ENCODE measurements at places on chromosomes 4 and X. TPM values are rescaled to one million over a fixed set of nuclear protein-coding genes. Genes with fewer than 3 reads are reported as not detected.

DNA sequence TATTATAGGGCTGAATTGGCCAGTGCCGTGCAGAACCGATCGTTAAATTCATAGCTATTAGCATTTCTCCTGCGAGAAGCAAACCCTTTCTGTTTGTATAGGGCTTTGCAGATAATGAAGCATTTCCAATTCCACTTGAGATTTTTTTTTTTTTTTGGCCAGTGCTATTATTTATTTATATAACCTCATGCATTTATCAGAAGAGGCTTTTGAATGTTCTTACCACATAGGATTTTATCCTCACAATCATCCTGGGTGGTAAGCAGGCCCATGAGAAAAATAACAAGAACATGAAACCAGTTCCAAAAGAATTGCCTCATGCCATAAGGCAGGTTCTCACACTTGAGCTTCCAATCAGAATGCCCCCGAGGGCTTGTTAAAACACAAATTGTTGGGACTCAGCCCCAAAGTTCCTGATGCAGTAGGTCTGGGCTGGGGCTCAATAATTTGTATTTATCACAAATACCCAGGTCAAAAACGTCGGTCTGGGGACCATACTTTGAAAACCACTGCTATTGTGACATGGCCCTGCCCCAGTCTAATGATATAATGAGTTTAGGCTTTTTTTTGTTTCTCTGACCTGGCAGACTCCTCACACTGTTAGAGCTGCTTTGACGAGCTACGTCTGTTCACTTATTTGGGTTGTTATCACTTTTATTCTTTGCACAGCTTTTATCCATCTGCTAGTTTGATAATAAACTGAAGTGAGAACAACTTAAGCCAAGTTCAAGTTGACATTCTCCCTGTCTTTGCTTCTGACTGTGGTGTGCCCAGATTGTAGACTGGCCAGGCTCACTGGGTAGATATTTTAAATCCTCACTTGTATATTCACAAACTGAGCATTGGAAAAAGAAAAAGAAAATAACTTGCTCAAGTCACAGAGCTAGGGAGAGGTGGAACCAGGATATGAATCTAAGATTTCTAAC, 20.1 kb downstream of the SUPT20HL1 start:
- DNase-seq, result no peak

- no peak for DNase-seq
Measured at GRCh38 chrX:47960406-47960805, 43.4 kb downstream of the ZNF182 start.

Gene SLC25A14
- 19.5 TPM for total RNA-seq

Gene PDLIM3
- 56.9 TPM for total RNA-seq

DNA sequence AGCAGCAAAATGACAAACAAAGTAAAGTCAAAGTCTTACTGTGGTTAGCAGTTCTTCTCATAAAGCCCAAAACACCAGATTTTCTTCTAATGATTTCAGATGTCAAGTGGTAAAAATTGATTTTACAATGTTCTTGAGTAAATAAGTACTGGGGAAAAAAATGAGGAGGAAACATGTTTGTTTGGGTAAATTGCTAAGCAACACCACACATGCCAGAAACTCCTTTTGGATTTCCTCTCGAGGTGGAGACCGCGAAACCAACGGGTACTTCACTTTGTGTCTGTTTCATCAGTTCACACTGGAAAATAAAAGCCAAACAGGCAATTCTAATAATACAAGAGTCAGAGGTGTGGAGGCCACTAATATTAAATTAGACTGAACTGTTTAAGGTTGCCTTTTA, 4.6 kb upstream of the PKD2 start:
- no peak for DNase-seq

- DNase-seq, result no peak
Measured at GRCh38 chrX:46770817-46771163, 11.9 kb upstream of the SLC9A7 start.

- no peak for DNase-seq
Measured at GRCh38 chrX:15160558-15161095, 109.3 kb downstream of the ASB9 start.

Gene FAT1
- 86.4 TPM for total RNA-seq

Gene TMEM185A
- 23.7 TPM for total RNA-seq

DNA sequence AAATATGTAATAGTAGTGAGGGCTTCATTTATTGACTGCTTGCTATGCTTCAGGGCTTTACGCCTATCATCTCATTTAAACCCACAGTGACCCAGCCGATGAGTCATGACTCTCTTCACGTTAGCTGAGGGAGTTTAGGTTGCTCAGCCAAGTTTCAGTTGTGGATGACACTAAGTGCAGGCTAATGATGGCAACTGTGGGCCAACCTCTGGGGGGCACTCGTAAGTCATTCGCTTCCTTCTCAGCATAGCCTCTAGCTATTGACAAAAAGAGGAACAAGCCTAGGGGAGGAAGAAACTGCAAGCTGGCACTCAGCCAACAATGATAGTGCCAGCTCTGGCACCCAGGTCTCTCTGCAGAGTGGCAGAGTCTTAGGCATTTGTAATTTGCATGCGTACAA, 325.0 kb downstream of the ARHGAP10 start:
- no peak for DNase-seq

GRCh38 chr4:113349430-113349829, 300.0 kb downstream of the ANK2 start:
- no peak for DNase-seq

GRCh38 chr4:37528166-37528885, 157.8 kb downstream of the RELL1 start:
- no peak for DNase-seq

Gene ARX
- not detected for total RNA-seq

Gene CLNK
- not detected for total RNA-seq

Gene PROM1
- total RNA-seq, result not detected

DNA sequence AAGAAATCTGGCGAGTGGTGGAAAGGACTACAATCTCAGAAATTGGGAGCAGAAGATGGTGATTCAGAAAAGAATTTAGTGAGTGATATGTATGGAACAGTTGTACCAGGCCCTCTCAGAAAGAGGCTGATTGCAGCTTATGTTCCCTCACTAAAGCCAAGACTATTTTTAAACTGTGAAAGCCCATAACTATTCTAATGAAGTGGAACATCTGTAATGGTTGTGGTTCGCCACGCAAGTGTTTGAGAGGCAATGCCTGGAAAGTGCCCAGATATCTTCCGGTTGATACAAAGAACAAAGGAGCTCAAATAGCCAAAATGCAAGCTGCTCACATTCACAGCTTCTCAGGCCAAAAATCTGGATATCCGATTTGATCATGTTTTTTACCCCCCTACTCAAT, 1250.7 kb downstream of the RAPGEF2 start:
- DNase-seq, result no peak

GRCh38 chr4:178242655-178243054, 800.4 kb upstream of the AGA start:
- no peak for DNase-seq

GRCh38 chrX:72348247-72348979, 42.7 kb upstream of the CITED1 start:
- no peak for DNase-seq

Gene ADGRG4
- total RNA-seq, result 0.20 TPM

Gene FAM114A1
- total RNA-seq, result 89.4 TPM
